ENCODE measurements at places on chromosomes 16 and 17.

GRCh38 chr16:4591706-4592470 is 22.8 kb downstream of the UBALD1 start:
- ATAC-seq = no peak
- H3K27ac ChIP-seq = no peak overlapping the region
- H3K4me1 ChIP-seq = no peaks in the 10 kb centered on the region
- no peaks in the 10 kb centered on the region for H3K36me3 ChIP-seq

DNA sequence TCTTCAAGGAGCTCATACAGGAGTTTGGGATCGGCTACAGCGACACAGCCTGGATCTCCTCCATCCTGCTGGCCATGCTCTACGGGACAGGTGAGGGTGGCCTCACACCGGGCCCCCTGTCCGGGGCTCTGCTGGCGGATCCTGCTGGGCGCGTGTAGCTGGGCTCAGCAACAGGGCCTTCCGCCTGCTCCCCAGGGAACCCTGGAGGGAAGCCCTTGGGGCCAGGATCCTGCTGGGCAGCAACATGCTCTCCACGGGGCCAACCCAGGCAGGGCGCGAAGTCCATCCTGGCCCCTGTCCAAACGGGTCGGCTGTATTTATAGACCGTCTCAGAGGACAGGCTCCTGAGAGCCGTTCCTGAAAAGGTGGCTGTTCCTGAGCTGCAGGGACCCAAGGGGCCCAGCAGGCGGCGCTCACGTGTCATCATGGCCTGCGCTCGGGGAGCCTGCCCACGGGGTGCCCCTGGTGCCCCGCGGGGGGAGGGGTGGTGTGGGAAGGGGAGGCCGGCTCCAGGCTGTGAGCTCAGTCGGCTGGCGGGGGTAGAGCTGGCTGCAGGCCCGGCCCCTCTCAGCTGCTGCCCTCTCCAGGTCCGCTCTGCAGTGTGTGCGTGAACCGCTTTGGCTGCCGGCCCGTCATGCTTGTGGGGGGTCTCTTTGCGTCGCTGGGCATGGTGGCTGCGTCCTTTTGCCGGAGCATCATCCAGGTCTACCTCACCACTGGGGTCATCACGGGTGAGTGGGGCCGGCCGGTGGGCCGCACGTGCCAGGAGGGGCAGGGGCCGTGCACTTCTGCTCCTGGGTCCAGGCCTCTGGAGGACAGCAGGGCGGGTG is 7.5 kb downstream of the SLC16A3 start:
- ATAC-seq = no peak
- H3K27me3 ChIP-seq = no peaks in the 10 kb centered on the region
- H3K36me3 ChIP-seq = peaks cover 81% of the 10 kb centered on the region
- peak overlapping the region; percentile 53 for H3K4me3 ChIP-seq
- peaks cover 15% of the 10 kb centered on the region for H3K4me1 ChIP-seq

GRCh38 chr16:27431773-27432532 is 30.0 kb downstream of the IL21R start:
- no peak overlapping the region for H3K4me3 ChIP-seq
- H3K36me3 ChIP-seq = peaks cover 100% of the 10 kb centered on the region
- ATAC-seq = peak; percentile 26
- no peaks in the 10 kb centered on the region for H3K27me3 ChIP-seq
- peaks cover 5% of the 10 kb centered on the region for H3K4me1 ChIP-seq

DNA sequence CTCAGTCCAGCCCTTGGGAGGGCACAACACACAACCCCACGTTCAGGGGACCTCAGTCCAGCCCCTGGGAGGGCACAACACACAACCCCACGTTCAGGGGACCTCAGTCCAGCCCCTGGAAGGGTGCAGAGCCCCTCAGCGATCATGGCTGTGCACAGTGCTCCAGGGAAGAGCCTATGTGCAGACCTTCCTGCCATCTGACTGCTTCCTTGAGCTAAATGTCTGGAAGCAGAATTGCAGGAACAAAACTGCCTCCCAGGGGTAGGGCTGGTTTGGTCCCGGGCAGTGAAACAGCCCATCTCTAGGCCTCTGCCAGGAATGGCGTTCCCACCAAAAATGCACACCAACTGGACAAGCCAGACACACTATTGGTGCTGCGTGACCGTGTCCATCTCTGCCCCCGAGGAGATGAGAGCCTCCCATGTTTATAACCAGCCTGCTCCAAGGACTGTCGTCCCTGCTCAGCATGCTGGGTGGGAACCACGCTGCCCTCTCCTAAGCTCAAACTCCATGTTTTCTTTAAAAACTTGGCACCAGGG is 44.0 kb downstream of the ZNF276 start:
- peaks cover 82% of the 10 kb centered on the region for H3K36me3 ChIP-seq
- no peaks in the 10 kb centered on the region for H3K27me3 ChIP-seq
- peak overlapping the region; percentile 53 for H3K27ac ChIP-seq
- ATAC-seq = no peak

DNA sequence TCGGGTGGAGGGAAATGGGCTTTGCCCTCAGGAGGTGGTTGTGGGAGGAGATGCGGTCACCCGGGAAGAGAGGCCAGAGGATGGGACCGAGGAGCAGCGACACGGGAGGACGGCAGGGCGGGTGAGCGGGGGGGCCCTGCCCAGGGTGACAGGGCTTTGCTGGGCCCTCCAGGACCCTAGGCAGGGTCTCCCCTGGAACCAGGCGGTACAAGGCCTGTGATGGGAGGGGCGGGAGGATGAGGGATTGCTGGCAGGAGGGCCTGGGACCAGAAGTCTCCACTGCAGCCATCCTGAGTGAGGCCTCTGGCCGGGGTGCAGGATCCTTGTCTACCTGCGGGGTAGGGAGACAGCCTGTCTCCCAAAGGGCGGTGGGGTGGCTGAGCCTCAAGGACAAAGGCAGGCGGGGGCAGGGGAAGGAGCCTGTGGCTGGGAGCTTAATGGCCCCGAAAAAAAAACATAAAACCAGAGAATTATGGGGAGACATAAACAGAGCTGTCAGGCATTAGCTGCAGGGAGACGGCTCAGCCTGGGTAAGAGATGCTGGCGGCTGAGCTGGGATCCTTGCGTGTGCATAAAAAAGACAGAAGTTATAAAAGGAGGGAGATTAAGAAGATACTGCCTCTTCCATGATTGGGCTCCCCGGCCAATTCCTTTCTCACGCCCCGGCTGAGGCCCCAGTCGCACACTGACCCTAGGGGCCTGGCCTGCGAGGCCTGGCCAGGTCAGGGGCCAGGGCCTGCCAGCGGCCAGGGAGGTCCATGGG is 66.7 kb downstream of the SREBF1 start:
- H3K36me3 ChIP-seq = no peaks in the 10 kb centered on the region
- H3K27ac ChIP-seq = no peak overlapping the region
- peaks cover 7% of the 10 kb centered on the region for H3K4me1 ChIP-seq
- ATAC-seq = no peak
- no peak overlapping the region for H3K4me3 ChIP-seq

DNA sequence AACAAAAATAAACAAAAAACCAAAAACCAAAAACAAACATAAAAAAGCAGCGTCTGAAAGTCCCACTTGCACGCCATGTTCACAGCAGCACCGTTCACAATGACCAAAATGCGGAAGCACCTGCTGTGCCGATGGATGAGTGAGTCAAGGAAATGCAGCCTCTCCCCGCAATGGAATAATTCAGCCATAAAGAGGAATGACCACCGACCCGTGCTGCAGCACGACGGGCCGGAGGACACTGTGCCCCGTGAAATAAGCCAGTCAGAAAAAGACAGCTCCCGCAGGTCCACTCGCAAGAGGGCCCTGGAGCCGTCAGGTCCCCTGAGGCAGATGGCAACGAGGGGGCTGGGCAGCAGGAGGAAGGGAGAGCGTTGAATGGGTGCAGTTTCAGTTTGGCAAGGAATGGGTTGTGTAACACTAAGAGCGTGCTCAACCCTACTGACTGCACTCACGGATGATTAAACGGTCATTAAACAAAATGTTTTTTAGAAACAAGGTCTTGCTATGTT is 5.1 kb downstream of the CLCN7 start:
- no peak for ATAC-seq
- H3K27me3 ChIP-seq = no peaks in the 10 kb centered on the region
- H3K4me3 ChIP-seq = no peak overlapping the region
- H3K36me3 ChIP-seq = no peaks in the 10 kb centered on the region
- H3K4me1 ChIP-seq = peaks cover 10% of the 10 kb centered on the region
- H3K27ac ChIP-seq = no peak overlapping the region

- ATAC-seq = no peak
- H3K4me3 ChIP-seq = no peak overlapping the region
- no peaks in the 10 kb centered on the region for H3K27me3 ChIP-seq
- H3K27ac ChIP-seq = peak overlapping the region; percentile 13
- peaks cover 8% of the 10 kb centered on the region for H3K4me1 ChIP-seq
- H3K36me3 ChIP-seq = peaks cover 99% of the 10 kb centered on the region
Observed at GRCh38 chr16:74691093-74691855, 9.4 kb downstream of the MLKL start.

- no peak overlapping the region for H3K27ac ChIP-seq
- no peaks in the 10 kb centered on the region for H3K27me3 ChIP-seq
- H3K36me3 ChIP-seq = no peaks in the 10 kb centered on the region
Observed at GRCh38 chr17:73343168-73343634, 31.4 kb upstream of the CDC42EP4 start.

DNA sequence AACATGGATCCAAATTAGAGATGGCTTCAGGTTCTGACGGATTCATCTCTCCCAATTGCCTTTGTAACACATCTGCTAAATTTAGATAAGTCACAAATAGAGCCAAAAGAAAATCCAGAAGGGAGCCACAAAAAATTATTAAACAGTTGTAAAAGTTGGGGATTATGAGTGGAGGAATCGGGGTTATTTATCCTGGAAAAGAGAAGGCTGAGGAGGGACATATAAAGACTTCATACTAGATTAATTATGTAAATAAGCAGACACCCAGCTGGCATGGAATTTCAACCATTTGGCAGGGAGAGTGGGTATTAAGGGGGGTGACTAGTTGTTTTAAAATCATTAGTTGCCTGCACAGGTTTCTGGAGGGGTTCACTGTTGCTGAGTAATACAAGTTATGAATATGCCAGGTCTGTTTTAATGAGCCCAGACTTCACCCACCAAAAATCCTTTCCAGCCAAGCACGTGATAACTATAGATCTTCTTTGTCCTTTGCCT is 89.6 kb downstream of the CDH13 start:
- ATAC-seq = no peak
- H3K27me3 ChIP-seq = no peaks in the 10 kb centered on the region
- H3K4me1 ChIP-seq = no peaks in the 10 kb centered on the region
- H3K4me3 ChIP-seq = no peak overlapping the region
- H3K36me3 ChIP-seq = no peaks in the 10 kb centered on the region

GRCh38 chr17:850851-851763 is 69.0 kb downstream of the MRM3 start:
- no peak for ATAC-seq
- H3K27ac ChIP-seq = no peak overlapping the region
- no peaks in the 10 kb centered on the region for H3K4me1 ChIP-seq
- H3K36me3 ChIP-seq = no peaks in the 10 kb centered on the region
- H3K4me3 ChIP-seq = no peak overlapping the region

- H3K4me3 ChIP-seq = no peak overlapping the region
- H3K27ac ChIP-seq = no peak overlapping the region
- no peaks in the 10 kb centered on the region for H3K4me1 ChIP-seq
Observed at GRCh38 chr16:20166531-20167235, 93.0 kb upstream of the GPR139 start.

DNA sequence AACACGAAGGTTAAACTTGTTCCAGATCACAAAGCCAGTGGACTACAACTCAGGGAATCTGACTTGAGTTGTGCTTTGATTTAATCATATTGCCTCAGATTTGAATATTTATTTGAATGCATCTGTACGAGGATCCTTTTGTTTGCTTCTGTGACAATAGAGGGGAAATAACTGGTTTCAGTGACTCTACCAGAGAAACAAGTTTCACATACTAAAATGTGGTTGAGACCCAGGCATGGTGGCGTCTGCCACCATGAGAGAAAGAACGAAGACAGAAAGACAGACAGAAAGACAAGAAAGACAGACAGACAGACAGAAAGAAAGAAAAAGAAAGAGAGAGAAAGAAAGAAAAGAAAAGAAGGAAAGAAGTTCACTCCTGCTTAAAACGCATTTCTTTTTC is 24.0 kb downstream of the YWHAE start:
- H3K4me1 ChIP-seq = peaks cover 52% of the 10 kb centered on the region
- H3K4me3 ChIP-seq = peak overlapping the region; percentile 75
- ATAC-seq = peak; percentile 49
- H3K27ac ChIP-seq = peak overlapping the region; percentile 80
- H3K36me3 ChIP-seq = peaks cover 93% of the 10 kb centered on the region
- no peaks in the 10 kb centered on the region for H3K27me3 ChIP-seq

- H3K27me3 ChIP-seq = no peaks in the 10 kb centered on the region
- H3K4me1 ChIP-seq = no peaks in the 10 kb centered on the region
- no peak overlapping the region for H3K4me3 ChIP-seq
Observed at GRCh38 chr17:69547947-69548346, 133.4 kb downstream of the MAP2K6 start.

- H3K4me1 ChIP-seq = peaks cover 5% of the 10 kb centered on the region
- peak overlapping the region; percentile 99 for H3K4me3 ChIP-seq
- ATAC-seq = peak; percentile 36
- H3K36me3 ChIP-seq = no peaks in the 10 kb centered on the region
- peak overlapping the region; percentile 85 for H3K27ac ChIP-seq
Observed at GRCh38 chr16:30335598-30336474, 19.3 kb downstream of the CD2BP2 start.

- H3K4me1 ChIP-seq = peaks cover 9% of the 10 kb centered on the region
- H3K27ac ChIP-seq = no peak overlapping the region
- no peaks in the 10 kb centered on the region for H3K27me3 ChIP-seq
- ATAC-seq = peak; percentile 71
- no peak overlapping the region for H3K4me3 ChIP-seq
- no peaks in the 10 kb centered on the region for H3K36me3 ChIP-seq
Observed at GRCh38 chr17:27654654-27655524, 23.9 kb downstream of the LGALS9 start.

DNA sequence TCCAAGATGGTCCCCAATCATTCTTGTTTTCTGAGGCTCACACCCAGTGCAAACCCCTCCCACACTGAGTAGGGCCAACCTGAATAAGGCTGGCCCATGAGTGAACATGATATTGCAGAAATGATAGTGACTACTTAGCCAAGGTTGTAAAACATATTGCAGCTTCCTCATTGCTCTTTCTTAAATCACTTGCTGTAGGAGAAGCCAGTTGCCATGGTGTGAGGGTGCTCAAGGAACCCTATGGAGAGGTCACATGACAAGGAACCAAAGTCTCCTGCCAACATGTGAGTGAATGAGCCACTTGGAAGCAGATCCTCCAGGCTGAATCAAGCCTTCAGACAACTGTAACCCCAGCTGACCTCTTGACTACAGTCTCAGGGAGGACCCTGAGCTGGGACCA is 191.4 kb downstream of the RGS9 start:
- no peaks in the 10 kb centered on the region for H3K4me1 ChIP-seq
- no peak for ATAC-seq
- H3K27me3 ChIP-seq = peaks cover 7% of the 10 kb centered on the region
- H3K4me3 ChIP-seq = no peak overlapping the region
- no peak overlapping the region for H3K27ac ChIP-seq
- H3K36me3 ChIP-seq = no peaks in the 10 kb centered on the region

- no peak overlapping the region for H3K27ac ChIP-seq
- H3K4me1 ChIP-seq = no peaks in the 10 kb centered on the region
Observed at GRCh38 chr16:73735954-73736353, 560.7 kb upstream of the PSMD7 start.

- no peak within 1 kb of the TSS for H3K27ac ChIP-seq
- H3K27me3 ChIP-seq = peaks cover 46% of the 10 kb centered on the region
- ATAC-seq = peak; percentile 34
- H3K4me3 ChIP-seq = peak within 1 kb of the TSS; percentile 32
Observed at GRCh38 chr16:68644715-68645493, at the start of gene CDH3. CDH3 (plus strand) TSS chr16:68645310; CDS start chr16:68645380, 70 bp downstream.

GRCh38 chr17:8227238-8227581 is 16.8 kb upstream of the AURKB start:
- peak overlapping the region; percentile 64 for H3K4me3 ChIP-seq
- ATAC-seq = no peak
- H3K36me3 ChIP-seq = peaks cover 75% of the 10 kb centered on the region
- peak overlapping the region; percentile 93 for H3K27ac ChIP-seq

Measured in activated T-helper 17 cell treated with anti-CD3 and anti-CD28 coated beads, Interleukin-2, amount 50 U/mL, for 72 hours (primary cell).